Thyroid gland (tissue), 4 donors: ENCODE measurements at places on chromosomes 13 and 19. TPM values are rescaled to one million over a fixed set of nuclear protein-coding genes. Genes with fewer than 3 reads are reported as not detected.
A peak's percentile ranks its signal among the peaks of the same experiment; 100 is the strongest.

- H3K4me3 ChIP-seq = no peak overlapping the region
- H3K27ac ChIP-seq = peak overlapping the region; percentile 88
- H3K4me1 ChIP-seq = peaks cover 12% of the 10 kb centered on the region
- no peaks in the 10 kb centered on the region for H3K27me3 ChIP-seq
- DNase-seq = no peak
- H3K36me3 ChIP-seq = no peaks in the 10 kb centered on the region
Observed at GRCh38 chr19:48810151-48810550, 678 bp downstream of the BCAT2 start.

- H3K4me1 ChIP-seq = no peaks in the 10 kb centered on the region
- no peak overlapping the region for H3K27ac ChIP-seq
- DNase-seq = no peak
- peaks cover 20% of the 10 kb centered on the region for H3K36me3 ChIP-seq
- H3K4me3 ChIP-seq = no peak overlapping the region
Observed at GRCh38 chr13:28297341-28297740, 159.0 kb downstream of the PAN3 start.

DNA sequence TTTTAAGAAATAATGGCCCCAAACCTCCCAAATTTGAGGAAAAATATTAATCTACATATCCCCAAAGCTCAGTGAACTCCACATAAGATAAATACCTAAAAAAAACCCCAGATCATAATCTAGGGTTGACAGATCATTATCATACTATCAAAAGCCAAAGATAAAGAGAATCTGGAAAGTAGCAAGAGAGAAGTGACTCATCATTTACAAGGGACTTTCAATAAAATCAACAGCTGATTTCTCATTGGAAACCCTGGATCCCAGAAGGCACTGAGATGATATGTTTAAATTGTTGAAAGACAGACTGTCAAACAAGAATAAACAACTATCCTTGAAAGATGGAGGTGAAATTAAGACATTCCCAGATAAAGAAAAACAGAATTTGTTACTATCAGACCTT is 199.3 kb downstream of the KCNRG start:
- no peaks in the 10 kb centered on the region for H3K36me3 ChIP-seq
- no peak for DNase-seq
- H3K27ac ChIP-seq = no peak overlapping the region
- H3K4me1 ChIP-seq = no peaks in the 10 kb centered on the region

The ACP5 gene
- total RNA-seq = 8.4 TPM

DNA sequence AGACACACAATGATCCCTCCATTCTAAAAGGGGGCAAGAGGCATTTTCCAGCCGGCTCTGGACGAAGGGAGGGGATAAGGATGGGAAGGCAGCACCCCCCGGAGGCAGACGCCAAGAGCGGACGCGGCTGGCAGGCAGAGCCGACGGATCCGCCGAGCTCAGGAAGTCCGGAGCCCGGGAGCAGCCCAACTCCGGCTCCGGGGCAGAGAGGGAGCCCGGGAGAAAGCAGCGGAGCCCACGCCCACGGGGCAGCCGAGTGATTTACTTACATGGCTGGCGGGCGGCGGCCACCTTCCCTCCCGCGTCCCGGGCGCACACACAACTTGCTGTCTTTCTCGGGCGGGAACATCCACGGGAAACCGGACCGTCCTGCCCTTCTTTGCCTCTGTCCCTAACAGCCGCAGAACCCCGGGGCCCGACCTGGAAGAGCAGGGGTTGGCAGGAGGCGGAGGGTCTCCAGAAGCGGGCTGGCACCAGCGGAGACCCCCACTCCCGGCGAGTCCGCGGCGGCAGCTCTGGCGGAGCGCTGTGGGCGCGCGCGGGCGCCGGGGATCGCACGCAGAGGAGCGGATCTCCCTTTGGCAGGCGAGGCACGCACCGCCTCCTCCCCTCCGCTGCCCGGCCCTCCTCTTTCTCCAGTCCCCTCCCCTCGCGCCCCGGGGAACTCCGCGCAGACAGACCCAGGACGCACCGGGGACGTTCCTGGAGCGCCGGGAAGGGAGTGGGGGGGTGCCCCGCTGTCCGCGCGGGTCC is at the start of gene LHFPL6:
LHFPL6 (minus strand) TSS at position 580 of the 753 bp plus-strand sequence.
- peaks cover 9% of the 10 kb centered on the region for H3K4me1 ChIP-seq
- H3K36me3 ChIP-seq = no peaks in the 10 kb centered on the region
- peak within 1 kb of the TSS; percentile 51 for H3K4me3 ChIP-seq
- peak within 1 kb of the TSS; percentile 74 for H3K27ac ChIP-seq
- no peaks in the 10 kb centered on the region for H3K27me3 ChIP-seq

The DENND1C gene
- total RNA-seq = not detected

The YJEFN3 gene
- total RNA-seq = 2.6 TPM

GRCh38 chr19:38033658-38034491 is 126.9 kb downstream of the SIPA1L3 start:
- H3K36me3 ChIP-seq = no peaks in the 10 kb centered on the region
- DNase-seq = no peak

GRCh38 chr19:52694921-52695320 is 39.9 kb downstream of the ZNF611 start:
- H3K36me3 ChIP-seq = no peaks in the 10 kb centered on the region
- H3K4me3 ChIP-seq = no peak overlapping the region
- no peak for DNase-seq
- H3K27ac ChIP-seq = no peak overlapping the region
- no peaks in the 10 kb centered on the region for H3K27me3 ChIP-seq

The ZNF285 gene
- total RNA-seq = 4.8 TPM

DNA sequence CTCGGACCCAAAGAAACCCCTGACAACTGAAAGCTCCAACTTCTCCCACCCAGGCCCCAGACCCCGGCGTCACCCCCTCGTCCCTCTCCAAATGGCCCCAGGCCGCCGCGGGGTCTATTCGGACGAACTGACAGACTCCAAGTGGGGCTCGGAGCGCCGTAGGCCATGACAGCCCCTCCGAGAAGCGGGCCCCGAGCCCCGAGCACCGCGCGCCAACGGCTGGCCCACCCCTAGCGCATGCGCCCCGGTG is 360 bp downstream of the DDX39A start:
- H3K4me3 ChIP-seq = peak overlapping the region; percentile 92
- no peaks in the 10 kb centered on the region for H3K36me3 ChIP-seq
- peaks cover 29% of the 10 kb centered on the region for H3K4me1 ChIP-seq
- H3K27ac ChIP-seq = peak overlapping the region; percentile 81

GRCh38 chr19:51064534-51065220 is at the start of gene KLK13:
Gene KLK13, minus strand, starts transcription at chr19:51065092. Its CDS starts 25 bp downstream, at chr19:51065067.
- DNase-seq = peak; percentile 24
- no peaks in the 10 kb centered on the region for H3K27me3 ChIP-seq
- no peaks in the 10 kb centered on the region for H3K36me3 ChIP-seq

DNA sequence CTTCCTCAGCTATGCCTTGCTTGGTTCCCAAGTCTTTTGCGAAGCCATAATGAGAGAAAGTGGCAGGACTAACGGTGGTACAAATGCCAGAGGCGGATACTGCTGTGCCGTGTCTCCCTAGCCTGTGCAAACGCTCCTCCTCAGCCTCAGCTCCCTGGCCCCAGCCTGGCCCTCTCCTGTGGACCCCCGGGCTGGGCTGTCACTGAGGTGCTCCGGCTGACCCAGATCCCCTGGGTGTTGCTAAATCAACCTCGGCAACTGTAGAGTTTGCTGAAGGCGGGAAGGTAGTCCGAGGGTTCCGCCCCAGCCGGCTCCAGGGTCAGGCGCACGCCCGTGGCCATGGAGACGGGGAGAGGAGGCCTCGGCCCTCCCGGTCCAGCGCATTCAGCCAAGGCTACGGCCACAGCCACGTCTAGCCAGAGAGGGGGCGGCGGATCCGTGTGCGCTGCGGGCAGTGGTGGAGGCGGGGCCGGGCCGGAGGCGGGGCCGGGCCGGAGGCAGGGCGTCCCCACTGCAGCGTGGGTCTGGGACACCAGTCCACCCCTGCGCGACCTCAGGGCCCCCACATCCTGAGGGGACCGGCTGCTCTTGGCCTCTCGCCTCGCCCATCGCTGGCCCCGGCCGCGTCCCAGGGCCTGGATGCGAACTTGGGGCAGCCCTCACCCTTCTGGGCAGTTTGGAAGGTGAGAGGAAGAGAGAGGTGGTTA is 16.4 kb upstream of the ZNF492 start:
- no peaks in the 10 kb centered on the region for H3K36me3 ChIP-seq
- H3K4me1 ChIP-seq = no peaks in the 10 kb centered on the region
- H3K4me3 ChIP-seq = no peak overlapping the region
- DNase-seq = peak; percentile 48
- no peak overlapping the region for H3K27ac ChIP-seq
- H3K27me3 ChIP-seq = no peaks in the 10 kb centered on the region

- no peaks in the 10 kb centered on the region for H3K36me3 ChIP-seq
- DNase-seq = no peak
- no peaks in the 10 kb centered on the region for H3K27me3 ChIP-seq
- H3K27ac ChIP-seq = no peak overlapping the region
- no peaks in the 10 kb centered on the region for H3K4me1 ChIP-seq
Observed at GRCh38 chr19:36097036-36097435, 13.9 kb upstream of the OVOL3 start.

GRCh38 chr19:5624741-5625278 is 1.9 kb downstream of the SAFB start:
- DNase-seq = no peak
- H3K27ac ChIP-seq = peak overlapping the region; percentile 95
- peaks cover 34% of the 10 kb centered on the region for H3K4me1 ChIP-seq
- peak overlapping the region; percentile 99 for H3K4me3 ChIP-seq

GRCh38 chr13:114226088-114226487 is 8.6 kb upstream of the CDC16 start:
- H3K27ac ChIP-seq = no peak overlapping the region
- H3K4me3 ChIP-seq = no peak overlapping the region
- peaks cover 3% of the 10 kb centered on the region for H3K4me1 ChIP-seq
- DNase-seq = no peak
- H3K27me3 ChIP-seq = no peaks in the 10 kb centered on the region

DNA sequence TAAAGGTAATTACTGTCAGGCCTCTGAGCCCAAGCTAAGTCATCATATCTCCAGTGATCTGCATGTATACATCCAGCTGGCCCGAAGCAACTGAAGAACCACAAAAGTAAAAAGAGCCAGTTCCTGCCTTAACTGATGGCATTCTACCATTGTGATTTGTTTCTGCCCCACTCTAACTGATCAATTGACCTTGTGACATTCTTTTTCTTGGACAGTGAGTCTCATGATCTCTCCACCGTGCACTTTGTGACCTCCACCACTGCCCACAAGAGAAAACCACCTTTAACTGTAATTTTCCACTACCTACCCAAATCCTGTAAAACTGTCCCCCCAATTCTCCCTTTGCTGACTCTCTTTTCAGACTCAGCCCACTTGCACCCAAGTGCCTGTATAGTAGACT is 17.2 kb upstream of the CXCL17 start:
- H3K4me1 ChIP-seq = no peaks in the 10 kb centered on the region
- no peaks in the 10 kb centered on the region for H3K27me3 ChIP-seq
- no peaks in the 10 kb centered on the region for H3K36me3 ChIP-seq

GRCh38 chr19:47885067-47885463 is 1.1 kb downstream of the SULT2A1 start:
- H3K27ac ChIP-seq = no peak overlapping the region
- no peaks in the 10 kb centered on the region for H3K36me3 ChIP-seq
- no peaks in the 10 kb centered on the region for H3K27me3 ChIP-seq
- no peaks in the 10 kb centered on the region for H3K4me1 ChIP-seq

GRCh38 chr13:37899753-37900152 is 30.2 kb upstream of the TRPC4 start:
- no peak for DNase-seq
- H3K27me3 ChIP-seq = no peaks in the 10 kb centered on the region
- H3K36me3 ChIP-seq = no peaks in the 10 kb centered on the region
- H3K27ac ChIP-seq = no peak overlapping the region
- no peak overlapping the region for H3K4me3 ChIP-seq

The MEIS3 gene
- 6.2 TPM for total RNA-seq

GRCh38 chr19:50409347-50409746 is 9.4 kb upstream of the SPIB start:
- no peak overlapping the region for H3K4me3 ChIP-seq
- H3K4me1 ChIP-seq = no peaks in the 10 kb centered on the region
- H3K27me3 ChIP-seq = no peaks in the 10 kb centered on the region
- no peaks in the 10 kb centered on the region for H3K36me3 ChIP-seq
- no peak for DNase-seq
- no peak overlapping the region for H3K27ac ChIP-seq

GRCh38 chr13:77437267-77437666 is 98.2 kb upstream of the SCEL start:
- H3K4me3 ChIP-seq = no peak overlapping the region
- no peaks in the 10 kb centered on the region for H3K27me3 ChIP-seq
- H3K36me3 ChIP-seq = no peaks in the 10 kb centered on the region
- no peak for DNase-seq

The ZNF667 gene
- 8.6 TPM for total RNA-seq

The CCL25 gene
- not detected for total RNA-seq

The NLRP4 gene
- total RNA-seq = not detected

GRCh38 chr13:71704656-71705055 is 162.3 kb downstream of the DACH1 start:
- no peak overlapping the region for H3K4me3 ChIP-seq
- no peaks in the 10 kb centered on the region for H3K36me3 ChIP-seq
- no peaks in the 10 kb centered on the region for H3K4me1 ChIP-seq
- no peaks in the 10 kb centered on the region for H3K27me3 ChIP-seq
- H3K27ac ChIP-seq = no peak overlapping the region

The ZNF20 gene
- total RNA-seq = 7.5 TPM

The ZNF296 gene
- 2.1 TPM for total RNA-seq

The CYP4F3 gene
- total RNA-seq = 0.33 TPM

GRCh38 chr13:28347456-28348371 is 147.2 kb downstream of the FLT1 start:
- no peaks in the 10 kb centered on the region for H3K36me3 ChIP-seq
- no peak for DNase-seq
- H3K27ac ChIP-seq = no peak overlapping the region
- no peak overlapping the region for H3K4me3 ChIP-seq
- no peaks in the 10 kb centered on the region for H3K4me1 ChIP-seq

- H3K27me3 ChIP-seq = no peaks in the 10 kb centered on the region
- peak; percentile 30 for DNase-seq
- H3K4me3 ChIP-seq = peak overlapping the region; percentile 59
- H3K4me1 ChIP-seq = peaks cover 26% of the 10 kb centered on the region
- no peaks in the 10 kb centered on the region for H3K36me3 ChIP-seq
Observed at GRCh38 chr19:33301900-33302174, 497 bp downstream of the CEBPA start.

The CEACAM7 gene
- not detected for total RNA-seq

The LENG9 gene
- 1.3 TPM for total RNA-seq

DNA sequence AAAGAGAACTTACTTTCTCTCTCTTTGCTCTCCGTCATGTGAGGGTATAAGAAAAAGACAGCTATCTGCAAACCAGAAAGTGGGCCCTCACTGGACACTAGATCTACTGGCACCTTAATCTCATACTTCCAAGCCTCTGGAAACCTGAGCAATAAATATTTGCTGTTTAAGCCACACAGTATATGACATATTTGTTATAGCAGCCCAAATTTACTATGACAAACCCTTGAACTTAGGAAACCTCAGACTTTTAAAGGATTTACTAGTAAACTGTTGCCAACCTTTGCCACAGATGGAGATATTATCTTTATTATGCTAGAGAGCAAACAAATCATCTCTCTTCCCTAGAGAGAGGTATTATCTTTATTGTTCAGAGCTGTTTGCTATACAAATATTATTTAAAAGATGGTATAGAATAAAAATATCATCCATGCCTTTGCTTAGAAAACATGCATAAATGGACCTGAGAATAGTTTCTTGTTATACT is 1446.1 kb downstream of the SLITRK1 start:
- no peaks in the 10 kb centered on the region for H3K4me1 ChIP-seq
- H3K27me3 ChIP-seq = no peaks in the 10 kb centered on the region
- no peak overlapping the region for H3K27ac ChIP-seq
- no peak overlapping the region for H3K4me3 ChIP-seq

- H3K27me3 ChIP-seq = no peaks in the 10 kb centered on the region
- no peak overlapping the region for H3K4me3 ChIP-seq
- DNase-seq = no peak
- no peak overlapping the region for H3K27ac ChIP-seq
- H3K4me1 ChIP-seq = no peaks in the 10 kb centered on the region
- no peaks in the 10 kb centered on the region for H3K36me3 ChIP-seq
Observed at GRCh38 chr13:26964278-26965250, 204.0 kb upstream of the GPR12 start.

- peak; percentile 84 for DNase-seq
- H3K4me3 ChIP-seq = no peak overlapping the region
- H3K4me1 ChIP-seq = peaks cover 8% of the 10 kb centered on the region
Observed at GRCh38 chr19:55206664-55207500, 2.4 kb downstream of the PTPRH start.
